ENCODE measurements at places on chromosomes 1 and 21.
A peak's percentile ranks its signal among the peaks of the same experiment; 100 is the strongest.

DNA sequence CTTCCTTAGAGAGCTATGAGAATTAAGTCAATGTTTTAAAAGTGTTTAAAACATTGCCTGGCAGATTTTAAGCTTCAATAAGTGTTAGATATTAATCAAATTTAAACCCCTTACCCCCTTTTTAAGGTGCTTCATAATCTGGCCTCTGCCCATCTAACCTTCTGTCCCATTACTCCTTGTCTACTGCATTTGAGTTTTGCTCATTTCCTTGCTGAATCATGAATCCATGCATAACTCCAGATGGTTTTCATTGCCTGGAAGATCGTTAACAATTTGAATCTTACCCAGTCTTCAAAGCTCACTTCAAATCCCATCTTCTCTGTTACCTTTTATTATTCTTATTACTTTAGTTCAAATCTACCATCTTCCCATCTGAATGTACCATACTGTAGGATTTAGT is 4.6 kb downstream of the HJV start:
- DNase-seq = no peak

GRCh38 chr1:114238053-114238452 is 84.4 kb upstream of the SYT6 start:
- DNase-seq = no peak

DNA sequence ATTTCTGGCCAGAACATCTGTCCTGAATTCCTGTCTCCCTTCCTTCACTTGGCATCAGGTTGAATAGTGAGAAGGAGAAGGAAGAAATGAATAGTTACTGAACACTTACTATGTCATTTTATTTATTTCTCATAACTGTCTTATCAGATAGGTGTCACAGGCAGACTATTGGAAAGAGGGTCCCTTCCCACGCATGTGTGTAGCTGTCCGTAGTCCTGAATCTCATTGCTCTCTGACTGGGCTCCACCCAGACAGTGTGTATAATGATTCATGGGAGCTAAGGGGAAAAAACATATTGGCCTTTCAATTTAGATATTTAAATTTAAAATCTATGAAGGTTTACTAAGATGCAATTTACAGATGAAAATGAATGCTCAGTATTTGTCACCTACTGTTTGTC is 86.1 kb downstream of the OMA1 start:
- DNase-seq = peak; percentile 9

- DNase-seq = no peak
These were observed 191.2 kb upstream of the PROX1 start for GRCh38 chr1:213796525-213796924.

DNA sequence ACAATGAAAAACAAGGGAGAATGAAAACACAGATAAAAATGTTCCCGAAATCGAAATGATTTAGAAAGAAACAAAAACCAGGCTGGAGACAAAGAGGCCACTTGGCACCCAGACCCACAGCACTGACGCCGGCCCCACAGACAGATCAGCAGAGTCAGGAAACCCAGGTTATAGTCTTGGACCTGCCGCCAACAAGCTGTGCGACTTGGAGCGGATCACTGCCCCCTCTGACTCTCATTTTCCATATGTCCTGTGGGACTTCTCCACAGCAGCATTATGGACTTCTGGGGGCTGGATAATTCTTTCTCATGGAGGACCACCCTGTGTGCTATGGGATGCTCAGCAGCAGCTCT is 72.4 kb downstream of the MATN1 start:
- no peak for DNase-seq

GRCh38 chr1:200891774-200892157 is 2.9 kb upstream of the INAVA start:
- peak; percentile 77 for DNase-seq

- peak; percentile 46 for DNase-seq
These were observed 111.9 kb upstream of the C21orf91 start for GRCh38 chr21:17931080-17931479.

- DNase-seq = no peak
These were observed 43.4 kb downstream of the SHCBP1L start for GRCh38 chr1:182909578-182909977.

GRCh38 chr21:42312626-42313104 is 2.5 kb downstream of the TFF3 start:
- DNase-seq = peak; percentile 23

DNA sequence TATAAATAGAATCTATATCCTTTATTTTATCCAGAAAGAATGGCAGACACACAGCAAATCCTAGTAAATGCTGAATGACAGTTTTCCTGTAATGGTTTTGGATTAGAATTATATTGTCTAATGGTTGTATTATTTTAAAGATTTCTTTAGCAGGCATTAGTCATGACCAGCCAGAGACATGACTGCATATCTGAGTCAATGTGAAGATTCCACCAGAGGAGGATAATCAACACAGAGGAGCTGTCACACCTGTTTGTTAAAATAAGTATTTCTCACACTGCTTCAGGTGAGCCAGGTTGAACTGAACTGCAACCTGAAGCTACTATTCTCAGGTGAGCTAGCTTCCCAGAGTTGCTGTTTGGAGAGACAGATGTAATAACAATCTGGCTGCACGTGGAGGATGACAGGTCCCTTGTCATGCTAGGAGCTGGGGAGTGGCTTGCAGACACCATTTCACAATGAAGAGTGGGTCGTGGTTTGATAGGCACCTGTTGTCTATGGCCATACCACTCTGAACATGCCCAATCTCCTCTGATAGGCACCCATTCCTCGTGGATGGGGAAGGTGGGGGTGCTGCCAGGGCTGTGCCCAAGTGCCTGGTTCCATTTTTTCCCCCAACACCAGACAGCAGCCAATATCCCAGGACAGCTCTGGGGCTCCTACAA is 94.3 kb downstream of the KCNJ6 start:
- DNase-seq = no peak

- DNase-seq = no peak
These were observed 292.7 kb downstream of the SDCCAG8 start for GRCh38 chr1:243548516-243548915.

- no peak for DNase-seq
These were observed 77.1 kb downstream of the XCL2 start for GRCh38 chr1:168466714-168467131.

GRCh38 chr21:36910581-36911307 is 55.7 kb downstream of the HLCS start:
- no peak for DNase-seq

- DNase-seq = peak; percentile 89
These were observed 1.2 kb downstream of the S100A10 start for GRCh38 chr1:151992303-151993083.

GRCh38 chr1:27166351-27166802 is 11.5 kb upstream of the SLC9A1 start:
- no peak for DNase-seq

DNA sequence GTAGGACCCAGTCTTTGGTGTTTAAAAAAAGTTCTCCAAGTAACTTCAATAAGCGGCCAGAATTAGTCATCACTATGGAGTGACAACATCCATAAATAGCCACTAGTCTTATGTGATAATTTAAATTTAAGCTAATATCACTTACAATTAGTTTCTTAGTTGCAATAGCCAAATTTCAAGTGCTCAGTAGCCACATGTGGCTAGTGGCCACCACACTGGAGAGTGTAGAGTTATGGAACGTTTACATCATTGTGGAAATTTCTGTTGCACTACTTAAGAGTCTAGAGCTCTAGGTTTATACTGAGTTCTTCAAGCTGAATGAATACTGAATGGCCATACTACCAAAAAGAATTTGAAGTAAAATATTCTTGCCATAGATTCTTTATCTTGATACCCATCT is 121.1 kb downstream of the RUNX1 start:
- no peak for DNase-seq

GRCh38 chr1:156838972-156839371 is 19.9 kb downstream of the INSRR start:
- peak; percentile 49 for DNase-seq

- DNase-seq = peak; percentile 13
These were observed 272.2 kb downstream of the TNR start for GRCh38 chr1:175471039-175471800.

DNA sequence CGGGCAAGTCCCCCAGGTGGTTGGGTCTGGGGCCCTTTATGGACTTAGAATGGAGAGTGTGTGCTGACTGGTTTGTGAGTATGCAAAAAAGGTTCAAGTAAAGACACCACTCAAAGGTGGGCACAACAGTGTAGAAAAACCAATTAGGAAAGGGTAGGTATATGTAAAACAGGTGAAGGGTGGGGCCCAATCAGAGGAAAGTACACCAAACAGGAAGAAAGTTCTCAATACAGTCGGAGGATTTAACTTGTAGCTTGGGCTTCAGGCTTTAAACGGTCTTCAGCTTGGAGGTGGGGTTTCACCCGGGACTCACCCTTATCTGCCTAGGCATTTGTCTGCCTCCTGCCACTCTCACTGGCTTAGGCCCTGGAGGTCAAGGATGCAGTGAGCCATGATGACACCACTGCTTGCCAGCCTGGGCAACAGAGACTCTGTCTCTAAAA is 6.8 kb upstream of the PUM1 start:
- no peak for DNase-seq

DNA sequence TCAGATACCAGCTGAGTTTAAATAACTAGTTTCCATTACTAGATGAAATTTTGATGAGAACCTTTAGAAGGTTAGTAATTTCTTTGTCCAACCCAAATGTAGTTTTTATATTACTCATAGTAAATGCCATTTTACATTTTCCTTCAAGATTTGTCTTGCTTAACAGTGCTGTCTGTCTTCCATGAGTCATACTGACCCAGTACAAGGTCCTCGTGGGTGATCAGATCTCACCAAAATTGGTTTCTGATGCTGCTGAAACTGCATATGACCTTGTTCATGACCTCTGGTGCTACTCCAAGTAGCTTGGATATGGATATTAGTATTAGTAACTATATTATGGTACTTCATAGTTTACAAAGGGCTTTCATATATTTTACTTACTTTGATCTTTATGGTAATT is 207.1 kb downstream of the RYR2 start:
- DNase-seq = no peak

DNA sequence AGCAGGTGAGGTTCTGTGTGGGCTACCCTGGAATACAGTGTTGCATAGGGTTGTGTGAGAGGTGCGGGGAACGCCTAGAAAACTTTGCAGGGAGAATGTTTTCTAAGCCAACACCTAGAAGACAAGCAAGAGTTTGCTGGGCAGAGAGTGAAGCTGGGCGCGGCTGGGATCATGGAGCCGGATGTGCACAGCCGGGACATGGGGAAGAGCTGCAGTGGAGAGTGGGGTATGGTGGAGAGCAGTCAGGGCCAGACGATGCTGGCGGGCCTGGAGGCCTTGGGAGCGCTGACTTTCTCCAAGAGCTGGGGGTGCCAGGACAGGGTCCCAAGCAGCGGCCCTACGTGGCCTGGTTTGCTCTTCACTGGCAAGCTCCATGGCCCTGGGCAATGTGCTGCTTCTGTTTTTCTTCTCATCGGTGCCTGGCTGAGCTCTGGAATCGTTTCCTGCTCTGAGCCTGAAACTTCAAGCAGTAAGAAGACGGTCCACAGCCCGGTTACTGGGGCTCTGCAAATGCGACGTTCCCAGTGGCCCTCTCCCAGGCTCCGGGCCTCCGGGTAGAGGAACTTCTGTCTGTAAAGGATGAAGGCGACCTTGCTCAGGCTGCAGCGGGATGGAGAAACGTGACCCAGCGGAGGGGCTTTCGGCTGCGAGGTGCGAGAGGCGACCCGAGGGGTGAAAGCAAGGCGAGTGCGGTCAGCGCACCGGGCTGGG is 51.9 kb upstream of the CD34 start:
- no peak for DNase-seq

DNA sequence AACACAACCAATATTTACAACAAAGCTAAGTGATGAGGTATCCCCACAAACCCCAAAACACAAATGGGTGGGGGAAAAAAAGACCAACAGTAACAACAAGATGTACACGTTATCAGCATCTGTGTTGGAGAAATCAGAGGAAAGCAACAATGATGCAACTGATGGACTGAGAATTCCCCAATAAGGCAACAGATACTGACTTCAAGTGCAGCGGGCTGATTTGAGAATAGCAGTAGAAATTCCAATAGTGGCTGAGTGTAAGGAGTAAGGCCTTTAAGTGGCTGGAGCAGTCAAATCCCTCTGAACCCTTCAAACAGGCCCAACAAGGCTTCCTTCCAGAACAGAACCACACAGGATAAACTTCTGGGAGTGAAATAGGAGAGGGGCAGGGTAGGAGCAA is 97.6 kb downstream of the TM2D1 start:
- no peak for DNase-seq

DNA sequence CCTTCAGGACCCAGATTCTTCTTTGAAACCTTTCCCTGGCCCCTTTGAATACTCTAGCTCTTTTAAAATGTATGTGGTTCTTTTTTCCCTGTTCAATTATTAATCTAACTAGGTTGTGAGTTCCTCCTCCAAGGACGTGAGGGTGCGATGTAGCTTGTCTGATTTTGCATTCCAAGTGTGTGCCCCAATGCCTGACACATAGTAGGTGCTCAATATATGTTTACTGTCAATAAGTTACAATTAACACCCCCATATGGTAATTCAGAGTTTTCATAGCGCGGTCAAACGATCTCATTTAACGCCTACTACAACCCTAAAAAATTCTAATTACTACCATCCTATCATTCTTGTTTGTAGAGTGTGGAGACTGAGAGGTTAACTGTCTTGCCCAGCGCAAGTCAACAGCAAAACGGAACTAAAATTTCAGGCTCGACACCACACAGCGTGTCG is 482 bp upstream of the MTR start:
- DNase-seq = no peak

DNA sequence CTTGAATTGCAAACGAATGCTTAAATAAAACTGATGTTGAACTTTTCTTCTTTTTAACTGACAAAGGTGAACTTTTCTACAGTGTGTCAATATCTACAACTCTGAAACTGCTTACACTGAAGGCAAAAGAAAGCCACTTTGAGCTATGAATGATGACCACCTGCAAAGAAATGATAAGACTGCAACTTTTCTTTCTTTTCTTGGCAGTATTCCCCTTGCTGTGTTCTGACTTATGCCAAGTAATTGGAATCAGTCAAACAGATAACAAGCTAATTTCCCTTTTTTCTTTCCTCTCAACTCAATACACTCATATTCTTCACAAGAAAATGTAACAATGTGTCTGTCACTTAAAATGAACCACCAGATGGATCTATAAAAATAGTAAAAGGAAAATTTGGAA is 588.1 kb upstream of the BRINP3 start:
- DNase-seq = no peak

- DNase-seq = no peak
These were observed 217.8 kb upstream of the B3GALT2 start for GRCh38 chr1:193404236-193404635.
